ENCODE measurements at places on chromosomes 16 and 17.

DNA sequence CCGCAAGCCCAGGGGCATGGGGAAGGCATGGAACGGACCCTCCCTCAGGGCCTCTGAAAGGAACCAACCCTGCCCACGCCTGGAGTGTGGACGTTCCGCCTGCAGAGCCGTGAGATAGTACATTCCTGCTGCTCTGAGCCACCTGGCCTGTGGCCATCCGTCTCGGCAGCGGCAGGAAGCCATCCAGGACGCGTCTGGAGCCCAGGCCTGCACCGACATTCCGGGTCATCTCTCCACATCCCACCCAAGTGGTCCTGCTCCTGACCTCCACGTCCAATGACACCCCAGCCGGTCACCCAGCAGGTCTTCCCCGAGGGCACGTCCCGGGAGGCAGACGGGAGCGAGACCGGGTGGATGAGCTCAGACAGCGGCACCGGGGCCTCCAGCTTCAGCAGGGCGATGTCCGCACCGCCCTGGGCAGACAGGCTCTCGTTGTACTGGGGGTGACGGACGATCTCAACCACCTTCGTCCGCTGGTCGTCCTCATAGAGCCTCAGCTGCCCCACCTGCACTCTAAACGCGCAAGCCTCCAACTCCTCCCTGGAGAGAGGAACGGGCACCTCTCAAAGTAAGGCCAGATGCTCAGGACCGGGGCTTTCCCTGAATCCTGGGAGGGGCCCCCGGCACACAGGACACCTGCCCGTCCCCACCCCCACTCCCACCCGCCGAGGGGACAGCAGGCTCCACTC, 21.3 kb upstream of the UBE2I start:
- DNase-seq, result no peak

- DNase-seq, result no peak
These were observed 5.8 kb downstream of the TXNDC11 start for GRCh38 chr16:11736903-11737302.

DNA sequence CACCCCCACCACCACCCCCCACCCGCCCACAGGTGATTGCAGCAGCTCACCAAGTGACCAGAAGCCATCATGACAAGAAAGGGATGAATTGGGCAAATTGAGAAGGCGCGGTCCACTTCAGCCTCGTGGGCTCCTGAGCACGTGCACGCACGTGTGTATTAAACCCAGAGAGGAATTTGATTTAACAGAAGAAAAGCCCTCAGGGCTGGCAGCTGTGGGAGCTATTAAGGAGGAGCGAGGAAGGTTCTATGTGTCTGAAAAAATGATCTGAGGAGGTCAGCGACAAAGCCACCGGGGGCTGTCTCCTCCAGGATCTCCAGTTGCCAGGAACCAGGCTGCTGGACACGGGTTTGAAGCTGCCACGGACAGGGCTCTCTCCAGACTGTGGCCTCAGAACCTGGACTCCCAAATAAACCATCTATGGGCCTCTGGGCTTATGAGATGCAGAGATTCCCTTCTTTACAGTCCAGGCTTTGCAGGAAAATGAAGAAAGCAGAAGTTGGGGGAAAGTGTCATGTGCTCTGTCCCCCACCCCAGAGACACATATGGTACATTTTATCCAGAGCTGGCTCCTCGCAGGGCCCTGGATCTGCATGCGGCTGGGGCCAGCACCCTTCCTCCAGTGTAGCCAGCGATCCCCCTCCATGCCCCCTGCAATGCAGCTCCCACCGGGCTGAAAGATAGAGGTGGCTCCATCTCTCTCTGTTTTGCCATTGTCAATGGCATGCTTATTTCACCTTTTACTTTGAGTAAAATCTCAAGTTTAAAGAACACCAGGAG, 219.7 kb upstream of the RPL38 start:
- no peak for DNase-seq

GRCh38 chr17:81838753-81839255, 4.0 kb upstream of the PPP1R27 start:
- DNase-seq, result no peak

DNA sequence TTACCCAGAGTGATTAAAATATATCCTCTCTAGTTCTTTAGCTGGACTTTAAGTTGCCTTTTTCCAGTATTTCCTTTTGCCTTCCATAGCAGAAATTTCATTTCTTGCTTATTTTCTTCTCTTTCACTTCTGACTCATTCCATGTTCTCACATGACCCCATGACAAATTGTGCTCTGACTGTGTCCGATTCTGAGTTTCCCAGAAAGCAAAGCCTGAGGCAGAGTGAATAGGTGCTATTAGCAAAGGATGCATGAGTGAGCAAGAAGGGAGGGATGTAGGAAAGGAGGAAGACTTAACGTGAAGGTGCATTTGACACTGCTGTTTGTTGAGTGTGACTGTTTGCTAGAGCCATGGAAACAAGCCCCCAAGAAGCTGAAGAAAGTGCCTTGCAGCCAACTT, 82.6 kb upstream of the CNTNAP4 start:
- no peak for DNase-seq

DNA sequence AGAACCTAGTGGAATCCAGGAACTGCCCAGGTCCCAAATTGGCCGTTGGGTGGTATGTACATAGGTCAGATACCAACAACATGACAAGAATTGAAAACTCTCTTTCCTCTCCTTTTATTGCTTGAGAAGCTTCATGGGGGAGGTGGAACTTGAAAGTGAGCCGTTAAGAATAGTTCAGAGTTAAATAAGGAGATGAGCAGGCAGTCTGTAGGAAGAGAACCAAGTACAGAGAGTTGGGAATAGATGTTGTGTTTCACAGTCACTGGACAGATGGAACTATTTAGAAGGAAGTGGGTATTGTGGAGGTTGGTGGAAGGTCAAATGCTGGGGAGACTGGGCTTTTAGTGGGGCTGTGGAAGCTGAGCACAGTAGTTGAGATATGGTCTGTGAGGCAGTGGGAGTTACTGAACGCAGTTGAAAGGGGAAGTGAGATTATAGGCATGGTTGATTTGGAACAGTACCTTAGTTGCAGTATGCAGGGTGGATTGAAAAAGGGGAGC, 26.4 kb downstream of the ARHGAP44 start:
- no peak for DNase-seq

DNA sequence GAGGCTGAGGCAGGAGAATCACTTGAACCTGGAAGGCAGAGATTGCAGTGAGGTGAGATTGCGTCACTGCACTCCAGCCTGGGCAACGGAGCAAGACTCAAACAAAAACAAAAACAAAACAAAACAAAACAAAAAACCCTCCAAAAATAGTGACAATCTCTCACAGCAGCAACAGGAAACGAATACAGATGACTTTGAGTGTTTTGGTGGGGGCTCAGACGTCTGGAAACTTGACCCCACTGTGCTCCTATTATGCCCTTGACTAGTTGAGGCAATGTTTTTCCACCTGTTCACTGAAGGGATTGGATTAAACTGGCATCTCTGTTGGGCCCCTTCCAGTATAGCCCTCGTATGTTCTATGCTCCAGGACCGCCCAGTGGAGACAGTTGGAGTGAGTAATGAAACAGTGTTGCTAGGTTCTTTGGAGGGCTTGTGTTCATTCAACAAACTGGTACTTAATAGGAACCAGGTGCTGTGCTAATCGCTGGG, 167.0 kb downstream of the UTP18 start:
- no peak for DNase-seq

GRCh38 chr17:68103148-68103547, 67.6 kb downstream of the KPNA2 start:
- no peak for DNase-seq

GRCh38 chr16:84495506-84495905, 9.0 kb downstream of the MEAK7 start:
- no peak for DNase-seq

- DNase-seq, result no peak
These were observed 124.7 kb downstream of the MAF start for GRCh38 chr16:79475841-79476240.
